ENCODE measurements at places on chromosomes 3 and 15.
A peak's percentile ranks its signal among the peaks of the same experiment; 100 is the strongest.

- no peak for DNase-seq
Measured at GRCh38 chr15:36004891-36005490, 459.0 kb upstream of the DPH6 start.

GRCh38 chr3:106032479-106032878 is 163.7 kb upstream of the CBLB start:
- DNase-seq: no peak

DNA sequence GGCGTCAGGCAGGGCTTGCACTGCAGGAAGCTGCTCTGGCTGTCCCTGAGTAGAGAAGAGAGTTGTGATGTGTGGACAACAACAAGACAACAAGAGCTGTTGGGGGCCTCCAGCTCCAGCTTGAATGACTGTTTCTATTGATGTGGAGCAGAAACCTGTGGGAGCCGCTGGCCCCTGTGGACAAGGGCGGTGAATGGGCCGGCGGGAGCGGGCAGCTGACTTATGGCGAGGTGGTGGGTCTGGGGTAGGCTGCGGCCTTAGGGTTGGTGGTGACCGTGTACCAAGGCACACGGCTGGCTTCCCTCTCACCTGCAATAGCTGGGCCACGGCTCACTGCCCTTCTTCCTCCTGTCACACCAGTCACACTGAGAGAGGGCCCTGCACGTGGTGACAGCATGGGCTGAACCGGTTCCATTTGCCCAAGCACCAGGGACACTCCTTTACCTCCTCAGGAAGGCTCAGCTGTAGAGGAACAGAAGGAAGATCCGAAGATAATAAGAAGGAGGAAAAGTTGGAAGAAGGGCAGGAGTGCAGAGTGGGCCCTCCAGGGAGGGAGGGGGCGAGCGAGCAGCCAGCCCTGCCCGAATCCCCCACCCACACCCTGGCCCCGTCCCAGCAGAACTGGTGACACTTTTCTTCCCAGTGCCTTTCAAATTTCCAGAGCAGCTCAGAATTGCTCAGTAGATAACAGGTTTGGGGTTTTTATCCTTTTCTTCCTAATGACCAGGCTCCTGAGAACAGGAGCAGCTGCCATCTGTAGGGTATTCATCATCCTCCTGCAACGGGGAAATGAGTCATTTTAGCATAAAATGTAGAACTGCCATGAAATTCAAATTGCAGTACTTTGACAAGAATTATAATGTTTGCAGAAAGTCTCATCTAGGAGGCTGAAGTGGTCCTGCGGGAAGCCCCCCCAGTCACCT is 136.9 kb downstream of the TJP1 start:
- DNase-seq: no peak

- DNase-seq: no peak
Measured at GRCh38 chr15:88230823-88231222, 25.7 kb downstream of the NTRK3 start.

DNA sequence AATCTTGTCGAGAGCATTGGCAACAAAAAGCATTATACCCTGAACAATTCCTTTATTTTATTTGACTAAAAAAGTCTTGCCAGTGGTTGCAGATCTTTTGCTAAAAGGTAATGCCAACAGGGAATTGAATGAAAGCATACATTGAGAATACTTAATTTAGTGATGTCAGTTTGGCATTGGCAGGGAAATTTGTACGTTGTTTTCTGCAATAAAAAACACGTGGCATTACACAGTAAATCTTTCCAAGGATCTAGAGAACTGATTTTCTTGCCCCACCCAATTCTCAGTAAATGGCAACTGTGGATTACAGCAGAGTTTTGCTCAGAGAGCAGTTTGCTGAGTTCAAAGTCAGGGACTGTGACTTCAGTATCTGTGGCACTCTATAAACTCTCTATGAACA is 38.3 kb upstream of the IGSF10 start:
- DNase-seq: no peak

GRCh38 chr3:108031895-108032294 is 58.9 kb downstream of the CD47 start:
- no peak for DNase-seq

DNA sequence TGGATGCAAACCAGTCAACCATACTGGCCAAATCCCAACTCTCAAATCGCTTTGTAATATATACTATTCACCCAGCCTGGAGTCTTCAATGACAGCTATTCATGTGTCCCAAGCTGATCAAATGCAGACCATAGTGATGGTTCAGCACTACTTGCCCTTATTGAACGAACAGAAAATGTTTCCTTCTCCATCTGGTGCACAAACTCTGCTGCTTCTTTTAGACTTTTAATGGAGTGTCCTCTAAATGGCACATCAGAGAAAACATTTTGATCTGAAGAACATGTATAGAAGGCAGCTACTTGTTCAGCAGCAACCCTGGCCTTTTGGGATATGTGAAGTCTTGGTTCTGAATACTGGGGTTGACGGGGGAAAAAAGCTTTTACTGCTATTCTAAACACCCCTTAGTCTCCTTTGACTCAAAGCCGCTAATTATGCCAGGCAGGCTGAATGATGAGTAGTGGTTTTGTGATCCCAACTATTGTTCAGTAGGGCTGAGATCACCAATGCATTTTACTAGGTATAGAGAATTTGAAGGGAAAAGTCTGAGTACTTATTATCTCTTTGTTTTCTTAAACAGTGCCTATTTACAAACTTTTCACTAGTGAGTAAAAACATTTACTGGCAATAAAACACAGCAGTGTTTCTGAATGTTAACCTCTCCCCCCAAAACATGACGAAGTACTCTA is 781.2 kb downstream of the ROBO1 start:
- DNase-seq: no peak

DNA sequence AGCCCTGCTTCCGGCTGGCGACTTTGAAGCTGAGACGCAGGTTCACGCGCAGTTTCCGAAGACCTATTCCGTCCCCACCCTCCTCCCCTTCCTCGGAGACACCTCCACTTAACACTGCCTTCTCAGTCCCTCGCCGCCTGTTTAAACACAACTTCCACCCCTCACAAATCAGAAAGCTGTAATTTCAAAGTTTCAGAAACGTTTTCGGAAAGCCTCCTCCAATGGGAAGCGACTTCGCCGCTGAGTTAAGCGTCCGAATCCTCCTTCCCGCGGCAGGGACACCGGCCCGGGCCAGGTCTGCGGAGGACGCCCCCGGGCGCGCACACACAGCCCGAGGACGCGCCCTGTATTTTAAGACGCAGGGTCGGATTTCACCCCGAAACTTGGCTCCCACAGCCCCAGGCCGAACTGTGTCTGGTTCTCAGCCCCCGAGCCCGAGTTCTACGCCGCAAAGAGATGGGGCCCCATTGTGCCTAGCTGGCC is 559 bp upstream of the LRRN1 start:
- DNase-seq: peak; percentile 2

GRCh38 chr3:184880276-184881019 is 68.5 kb downstream of the VPS8 start:
- no peak for DNase-seq

GRCh38 chr3:13843351-13843750 is 36.5 kb downstream of the WNT7A start:
- no peak for DNase-seq

GRCh38 chr3:60594025-60594424 is 657.2 kb downstream of the FHIT start:
- no peak for DNase-seq

DNA sequence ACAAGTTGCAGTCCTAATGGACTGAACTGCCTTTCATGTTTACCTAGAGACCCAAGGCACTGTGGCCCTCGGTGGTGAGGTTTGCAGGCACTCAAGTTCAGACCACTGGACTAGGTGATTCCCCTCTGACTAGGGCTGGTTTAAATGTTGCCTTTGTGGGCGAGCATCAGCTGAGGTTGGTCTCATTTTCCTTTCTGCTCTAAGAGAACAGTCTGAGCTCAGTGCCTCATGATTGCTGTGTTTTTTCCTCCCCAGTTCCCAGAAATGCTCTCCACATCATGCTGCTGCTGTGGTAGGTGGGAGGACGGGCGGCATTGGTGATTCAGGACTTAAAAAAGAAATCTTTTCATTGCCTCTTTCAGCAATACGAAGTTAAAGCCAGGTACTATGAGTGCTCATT is 237.2 kb downstream of the MBNL1 start:
- no peak for DNase-seq

DNA sequence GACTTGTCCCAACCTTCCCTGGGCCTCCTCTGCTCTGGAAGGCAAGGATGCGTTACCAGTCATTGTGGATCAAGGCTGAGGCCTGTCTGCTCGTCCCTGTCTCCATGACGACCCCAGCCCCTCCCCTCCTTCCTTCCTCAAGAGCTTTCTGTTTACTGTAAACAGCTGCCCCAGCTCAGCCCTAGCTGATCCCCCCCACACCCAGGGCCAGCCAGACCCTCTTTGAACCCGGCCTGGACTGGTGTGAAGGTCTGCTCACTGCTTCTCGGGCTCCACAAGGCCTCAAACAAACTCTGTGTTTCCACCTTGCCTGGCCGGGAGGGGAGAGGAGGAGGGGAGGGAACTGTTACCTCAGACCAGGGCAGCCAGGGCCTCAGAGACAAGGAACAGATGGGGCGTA is 16.9 kb downstream of the VPS18 start:
- DNase-seq: no peak

GRCh38 chr15:80267658-80268057 is 15.6 kb upstream of the CTXND1 start:
- DNase-seq: no peak

GRCh38 chr3:100384733-100385525 is 16.0 kb downstream of the TOMM70 start:
- DNase-seq: no peak

GRCh38 chr3:11132861-11133260 is 21.4 kb upstream of the HRH1 start:
- DNase-seq: no peak

DNA sequence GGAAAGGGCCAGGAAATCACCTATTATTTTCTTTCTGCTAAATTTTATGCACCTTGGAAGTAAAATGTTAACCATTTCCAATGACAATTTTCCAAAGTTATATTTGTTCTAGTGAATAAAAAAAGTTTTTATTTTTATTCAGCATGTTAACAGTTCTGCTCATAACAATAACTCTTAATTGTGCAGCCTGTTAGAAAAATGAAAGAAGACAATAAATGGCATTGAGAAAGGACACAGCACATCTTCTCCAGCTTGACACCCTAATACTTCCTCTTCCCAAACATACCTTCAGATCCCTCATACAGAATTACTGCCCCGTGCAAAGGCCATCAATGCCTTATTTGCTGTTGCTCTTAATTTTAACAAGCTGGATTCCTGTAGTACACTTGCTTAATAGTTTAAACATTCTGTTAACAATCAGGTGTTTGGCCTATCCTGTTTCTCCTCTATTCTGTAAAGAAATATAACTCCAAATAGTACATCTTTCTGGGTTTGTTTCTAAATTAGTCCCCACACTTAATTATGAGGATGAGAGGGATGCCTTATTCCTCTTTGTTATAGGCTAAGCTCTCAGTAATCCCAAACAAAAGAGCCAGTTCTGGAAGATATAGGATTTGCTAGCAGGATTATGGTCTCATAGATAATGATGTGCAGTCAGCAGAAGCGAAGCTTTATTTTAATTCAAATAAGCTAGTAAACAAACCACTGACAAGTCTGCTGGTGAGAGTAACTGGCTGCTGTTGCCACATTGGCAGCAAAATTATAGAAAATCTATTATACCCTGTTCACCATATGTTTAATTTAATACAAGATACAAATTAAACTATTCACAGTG is 19.2 kb upstream of the SOX2 start:
- no peak for DNase-seq

DNA sequence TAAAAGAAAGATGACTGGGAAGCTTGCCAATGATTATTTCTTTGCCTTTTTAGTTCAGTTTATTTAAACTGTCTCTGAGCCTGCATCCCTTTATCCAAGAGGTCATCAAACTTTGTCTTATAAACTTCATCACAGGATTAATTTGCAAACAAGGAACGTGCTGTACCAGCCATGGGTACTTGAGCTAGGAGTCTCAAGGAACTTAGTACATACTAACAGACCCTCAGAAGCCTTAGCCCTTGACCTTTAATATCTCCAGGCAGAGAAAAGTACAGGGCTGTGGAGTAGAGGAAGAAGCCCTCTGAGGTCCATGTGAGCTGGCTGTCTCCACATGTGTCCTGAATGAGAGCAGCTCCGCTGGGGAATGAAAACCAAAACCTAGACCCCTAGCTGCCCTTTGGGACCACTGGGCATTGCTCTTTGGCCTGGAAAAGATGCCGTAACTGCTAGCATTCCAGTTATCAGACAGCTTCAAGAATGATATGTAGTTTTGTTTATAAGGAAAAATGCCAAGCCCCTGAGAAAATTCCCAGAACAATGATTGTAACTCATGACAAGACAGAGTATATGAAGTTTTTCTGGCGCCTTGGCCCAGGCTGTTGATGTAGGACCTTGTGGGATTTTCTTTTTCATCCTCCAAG is 92.1 kb downstream of the ASB7 start:
- no peak for DNase-seq

DNA sequence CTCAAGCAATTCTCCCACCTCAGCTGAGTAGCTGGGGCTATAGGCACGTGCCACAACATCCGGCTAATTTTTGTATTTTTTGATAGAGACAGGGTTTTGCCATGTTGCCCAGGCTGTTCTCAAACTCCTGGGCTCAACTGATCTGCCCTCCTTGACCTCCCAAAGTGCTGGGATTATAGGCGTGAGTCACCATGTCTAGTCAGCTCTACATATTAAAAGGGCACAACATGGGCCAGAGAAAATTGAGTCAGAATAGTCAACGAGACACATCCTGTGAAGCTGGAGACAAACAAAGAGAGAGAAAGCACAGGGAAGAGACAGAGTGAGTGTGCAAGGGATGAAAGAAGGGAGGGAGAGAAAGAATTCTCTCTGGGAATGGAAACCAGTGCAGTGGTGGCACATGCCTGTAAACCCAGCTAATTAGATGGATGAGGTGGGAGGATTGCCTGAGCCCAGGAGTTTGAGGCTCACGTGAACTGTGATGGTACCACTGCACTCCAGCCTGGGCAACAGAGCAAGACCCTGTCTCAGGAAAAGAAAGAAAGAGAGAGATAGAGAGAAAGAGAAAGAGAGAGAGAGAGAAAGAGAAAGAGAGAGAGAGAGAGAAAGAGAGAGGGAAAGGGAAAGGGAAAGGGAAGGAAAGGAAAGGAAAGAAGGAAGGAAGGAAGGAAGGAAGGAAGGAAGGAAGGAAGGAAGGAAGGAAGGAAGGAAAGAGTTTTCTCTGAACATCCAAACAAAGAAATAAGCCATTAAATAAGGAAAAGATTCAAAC is 107.2 kb upstream of the SLC25A36 start:
- no peak for DNase-seq

DNA sequence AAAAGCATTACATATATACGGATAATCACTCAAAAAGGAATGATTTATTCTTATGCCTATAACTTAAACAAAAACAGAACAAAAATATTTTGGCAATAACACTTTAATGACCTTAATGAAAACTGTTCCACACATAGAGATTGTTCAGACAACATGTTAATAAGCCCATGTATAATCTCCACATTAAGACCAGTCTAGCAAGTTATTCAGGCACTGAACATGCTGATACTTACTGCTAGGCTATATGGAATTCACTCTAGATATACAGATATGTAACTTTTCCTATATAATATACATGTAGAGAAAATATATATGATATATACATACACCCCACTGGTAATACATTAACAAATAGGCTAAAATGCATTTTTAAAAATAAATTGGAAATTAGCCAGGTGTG is 43.8 kb upstream of the USP50 start:
- no peak for DNase-seq

All from RPMI8226 (cell line).